ENCODE measurements at places on chromosomes 11 and 22. TPM values are rescaled to one million over a fixed set of nuclear protein-coding genes. Genes with fewer than 3 reads are reported as not detected.
A peak's percentile ranks its signal among the peaks of the same experiment; 100 is the strongest.

Gene OR5F1
- polyA plus RNA-seq: not detected

Gene WBP2NL
- polyA plus RNA-seq: 1.1 TPM

Gene OR10A2
- polyA plus RNA-seq: not detected

Gene MB
- polyA plus RNA-seq: 215 TPM

Gene DDI1
- not detected for polyA plus RNA-seq

DNA sequence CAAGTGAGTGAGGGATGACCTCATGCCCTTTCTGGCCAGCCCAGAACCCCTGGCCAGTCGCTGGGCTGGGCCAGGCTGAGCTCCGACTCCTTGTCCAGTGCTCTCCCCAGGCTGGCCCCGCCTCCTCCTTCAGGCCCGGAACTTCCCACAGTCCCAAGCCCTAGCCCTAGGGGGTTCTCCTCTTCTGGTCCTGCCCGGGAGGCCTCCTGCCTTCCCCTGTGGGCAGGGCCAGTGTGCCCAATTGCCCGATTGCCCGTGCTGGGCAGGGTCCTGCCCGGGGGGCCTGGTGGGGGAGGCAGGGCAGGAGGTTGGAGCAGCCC is 4.2 kb downstream of the TCIRG1 start:
- no peak for DNase-seq

DNA sequence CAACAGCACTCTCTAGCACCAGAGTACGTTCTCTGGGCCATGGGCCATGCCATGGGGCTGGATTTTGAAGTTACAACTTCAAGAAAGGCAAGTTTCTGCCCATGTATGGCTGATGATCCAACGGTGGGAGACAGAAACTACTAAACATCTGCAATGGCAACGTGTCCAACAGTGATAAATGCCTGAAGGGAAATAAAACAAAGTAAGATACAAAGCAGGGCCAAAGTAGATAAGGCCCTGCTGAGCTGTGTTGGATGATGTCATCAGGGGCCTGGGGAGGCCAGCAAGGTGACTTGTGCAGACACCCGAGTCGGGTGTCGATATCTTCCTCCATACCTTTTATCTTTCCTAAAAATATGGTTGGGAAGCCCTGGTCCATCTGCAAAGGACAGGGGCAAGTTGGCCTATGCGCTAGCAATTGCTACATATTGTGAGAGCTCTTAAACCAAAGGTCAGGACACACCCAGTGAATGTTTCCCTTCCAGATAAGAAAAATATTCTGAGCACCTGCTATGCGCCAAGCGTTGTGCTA is 487.2 kb downstream of the MN1 start:
- DNase-seq: no peak

- DNase-seq: no peak
Observed at GRCh38 chr11:109644152-109644551, 222.2 kb downstream of the C11orf87 start.

Gene XKR3
- not detected for polyA plus RNA-seq

Gene FLRT1
- 2.8 TPM for polyA plus RNA-seq

- DNase-seq: no peak
Observed at GRCh38 chr11:129119036-129119435, 73.1 kb downstream of the ARHGAP32 start.

DNA sequence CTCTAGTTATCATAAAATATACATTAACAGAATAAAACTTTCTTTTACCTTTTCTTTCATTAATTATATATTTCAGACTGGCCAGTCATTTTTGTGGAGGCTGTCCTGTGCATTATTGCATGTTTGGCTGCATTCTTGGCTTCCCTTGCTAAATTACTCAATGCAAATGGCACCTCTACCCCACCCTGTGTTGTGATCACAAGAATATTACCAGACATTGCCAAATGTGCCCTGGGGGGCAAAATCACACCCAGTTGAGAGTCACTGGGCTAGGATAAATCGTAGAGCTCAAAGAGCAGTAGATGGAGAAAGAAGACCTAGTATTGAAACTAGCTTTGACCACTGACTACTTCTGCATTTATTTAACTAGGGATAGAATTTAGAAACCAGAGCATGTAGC is 1257.8 kb upstream of the TENM4 start:
- no peak for DNase-seq

GRCh38 chr11:78149646-78150045 is 10.2 kb upstream of the ALG8 start:
- no peak for DNase-seq

DNA sequence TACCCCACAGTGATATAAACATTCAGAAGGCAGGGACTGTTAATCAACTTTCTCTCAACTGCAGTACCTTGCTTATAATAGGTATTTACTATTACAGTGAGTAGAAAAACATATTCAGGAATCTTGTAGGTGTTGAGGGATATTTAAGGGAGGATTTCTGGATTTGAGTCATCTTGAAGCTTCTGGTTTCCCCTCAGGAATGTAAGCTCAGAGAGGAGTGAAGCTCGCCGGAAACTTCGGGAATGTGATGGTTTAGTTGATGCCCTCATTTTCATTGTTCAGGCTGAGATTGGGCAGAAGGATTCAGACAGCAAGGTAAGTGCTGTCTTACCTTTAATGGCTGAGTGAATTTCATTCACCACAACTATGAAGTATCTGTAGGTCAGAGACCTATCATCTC is 42.9 kb downstream of the CTNND1 start:
- no peak for DNase-seq

Gene MRGPRE
- polyA plus RNA-seq: not detected

- DNase-seq: no peak
Observed at GRCh38 chr22:41479671-41480396, 10.9 kb downstream of the ACO2 start.

Gene KRTAP5-9
- not detected for polyA plus RNA-seq

GRCh38 chr22:16956290-16956689 is 51.7 kb downstream of the GAB4 start:
- no peak for DNase-seq

GRCh38 chr11:119974051-119974450 is 163.9 kb downstream of the TRIM29 start:
- DNase-seq: no peak

DNA sequence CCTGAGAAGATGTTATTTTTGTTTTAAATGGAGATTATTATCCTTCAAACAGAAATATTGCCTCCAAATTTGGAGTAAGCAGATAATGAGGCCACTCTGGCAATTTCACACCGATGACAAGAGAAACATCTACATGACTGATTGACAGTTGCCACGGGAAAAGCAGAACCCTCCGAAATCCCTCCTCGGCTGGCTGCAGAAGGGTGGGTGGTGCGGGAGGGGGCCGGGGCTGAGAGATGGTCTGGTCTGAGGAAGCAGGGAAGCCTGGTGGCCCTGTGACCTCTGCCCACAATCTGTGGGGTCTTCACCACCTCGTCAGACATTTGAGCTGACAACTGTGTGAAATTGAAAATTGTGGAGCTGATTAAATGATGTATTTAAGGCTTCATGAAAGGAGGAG is 503.2 kb downstream of the MN1 start:
- DNase-seq: no peak

DNA sequence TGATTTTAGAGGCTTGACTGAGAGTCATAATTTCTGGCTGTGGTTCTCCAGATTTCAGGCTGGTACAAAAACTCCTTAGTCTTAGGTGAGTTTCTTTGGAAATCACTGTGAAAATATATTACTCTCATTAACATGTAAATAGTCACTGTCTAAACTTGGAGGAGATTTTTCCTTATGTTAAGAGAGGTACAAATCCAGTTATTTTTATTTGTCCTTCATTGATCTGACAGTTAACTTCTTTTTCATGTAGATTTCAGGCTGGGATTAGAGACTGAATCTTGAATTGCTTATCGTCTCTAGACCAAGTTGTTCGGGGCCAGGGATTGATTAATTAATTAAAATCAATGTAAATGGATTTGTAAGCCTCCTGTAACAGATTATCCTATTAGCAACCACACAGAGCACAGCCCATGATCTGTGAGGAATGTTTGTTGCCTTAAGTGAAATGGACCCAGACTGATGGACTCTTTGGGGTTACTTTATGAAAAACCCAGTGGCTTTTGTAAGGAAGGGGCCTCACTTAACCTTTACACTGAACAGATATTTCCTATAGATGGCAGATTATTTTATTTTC is 21.1 kb downstream of the TEAD1 start:
- DNase-seq: no peak

GRCh38 chr11:3056296-3057068 is 741 bp downstream of the CARS1 start:
- no peak for DNase-seq

GRCh38 chr11:66862559-66863037 is 5.7 kb downstream of the LRFN4 start:
- no peak for DNase-seq

Gene LRFN4
- 40.3 TPM for polyA plus RNA-seq

- no peak for DNase-seq
Observed at GRCh38 chr11:109853156-109853776, 239.9 kb upstream of the ZC3H12C start.

DNA sequence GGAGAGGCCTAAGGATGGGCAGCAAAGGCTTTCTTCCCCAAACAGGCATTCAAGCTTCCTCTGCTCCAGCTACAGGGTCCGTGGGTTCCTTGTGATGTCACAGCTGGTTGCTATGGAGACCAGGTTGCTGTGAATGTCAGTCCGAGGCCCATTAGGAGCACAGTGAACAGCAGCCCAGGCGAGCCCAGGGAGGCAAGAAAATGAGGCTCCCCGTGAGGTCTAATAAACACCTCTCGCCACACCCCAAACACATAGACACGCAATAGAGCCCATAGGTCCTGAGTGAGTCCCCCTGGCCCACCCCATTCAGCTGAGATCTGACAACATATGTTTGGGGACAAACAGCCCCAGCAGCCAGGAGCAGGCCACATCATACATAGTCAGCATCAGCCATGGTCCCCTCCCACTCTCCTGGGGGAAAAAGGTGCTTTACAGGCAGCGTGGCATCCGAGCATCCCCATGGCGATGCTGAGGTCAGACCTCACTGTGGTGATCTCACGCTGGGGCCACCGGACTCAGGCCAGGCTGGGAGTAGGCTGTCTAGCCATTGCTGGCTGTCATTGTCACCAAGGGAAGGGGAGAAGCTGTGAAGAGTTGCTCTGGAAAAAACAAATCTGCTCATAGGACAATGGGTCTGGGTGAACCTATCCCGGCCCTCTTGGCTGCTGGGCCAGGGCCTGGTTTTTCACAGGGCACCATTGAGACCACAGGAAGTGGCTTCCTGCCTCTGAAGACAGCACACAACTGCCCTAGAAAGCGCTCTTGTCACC is 23.1 kb upstream of the TP53I11 start:
- no peak for DNase-seq

- DNase-seq: no peak
Observed at GRCh38 chr11:19398273-19398672, 157.5 kb upstream of the E2F8 start.

Gene EXPH5
- polyA plus RNA-seq: 0.57 TPM

- peak; percentile 66 for DNase-seq
Observed at GRCh38 chr22:47200273-47201051, 438.0 kb downstream of the TBC1D22A start.

DNA sequence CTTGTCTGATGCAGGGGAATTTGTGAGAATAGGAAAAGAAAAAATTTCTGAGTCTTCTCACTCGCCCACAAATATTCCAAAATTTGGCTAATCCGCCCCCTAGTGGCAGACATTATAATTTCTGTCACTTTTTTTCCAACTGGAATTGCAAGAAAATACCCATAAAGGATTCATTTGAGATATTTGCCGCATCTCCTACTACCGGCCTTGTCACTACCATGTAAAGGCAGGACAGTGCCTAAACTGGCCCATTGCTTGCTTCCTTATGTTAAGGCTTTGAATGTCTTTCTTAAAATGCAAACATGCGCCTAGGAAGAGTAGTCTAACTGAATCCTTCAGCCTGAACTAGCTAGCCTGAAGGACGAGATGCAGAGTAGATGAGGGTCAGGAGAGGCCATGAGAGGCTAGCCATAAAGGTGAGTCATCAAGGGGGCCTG is 9.3 kb upstream of the CEP295 start:
- peak; percentile 34 for DNase-seq

GRCh38 chr11:35308157-35308556 is 111.2 kb downstream of the SLC1A2 start:
- DNase-seq: no peak

GRCh38 chr22:27218012-27218920 is 560.9 kb downstream of the MIAT start:
- DNase-seq: peak; percentile 73

- no peak for DNase-seq
Observed at GRCh38 chr11:12682737-12683500, 8.7 kb downstream of the TEAD1 start.

GRCh38 chr11:2175659-2176058 is 4.0 kb upstream of the TH start:
- DNase-seq: no peak

GRCh38 chr11:32297611-32298011 is 137.7 kb downstream of the WT1 start:
- no peak for DNase-seq

- no peak for DNase-seq
Observed at GRCh38 chr22:25364281-25364680, 144.8 kb downstream of the CRYBB2 start.

Gene ROBO3
- polyA plus RNA-seq: 31.8 TPM

- DNase-seq: no peak
Observed at GRCh38 chr11:126257764-126258163, 10.9 kb downstream of the SRPRA start.

GRCh38 chr22:22392131-22392530 is 116.4 kb downstream of the ZNF280B start:
- DNase-seq: no peak

DNA sequence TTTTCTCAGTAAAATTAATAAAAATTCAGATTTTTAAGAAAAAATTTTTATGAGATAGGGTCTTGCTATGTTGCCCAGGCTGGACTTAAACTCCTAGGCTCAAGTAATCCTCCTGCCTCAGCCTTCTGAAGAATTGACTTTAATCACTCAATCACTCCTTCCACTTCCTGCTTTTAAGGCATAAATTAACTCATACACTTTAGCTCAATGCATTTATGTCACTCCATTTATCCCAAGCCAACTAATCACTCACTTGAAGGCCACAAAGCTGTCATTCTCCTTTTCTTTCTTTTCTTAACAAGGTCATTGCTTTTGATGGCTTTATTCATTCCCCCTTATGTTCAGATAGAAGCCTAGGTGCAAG is 877 bp downstream of the ALG9 start:
- DNase-seq: no peak

Measured in hindlimb muscle (tissue), 1 donor.